Right renal cortex interstitium (tissue), 3 donors: ENCODE measurements at places on chromosomes 6 and 20. TPM values are rescaled to one million over a fixed set of nuclear protein-coding genes. Genes with fewer than 3 reads are reported as not detected.

CDYL gene
- 30.3 TPM for polyA plus RNA-seq

FAM110A gene
- polyA plus RNA-seq, result 9.5 TPM

OARD1 gene
- 64.6 TPM for polyA plus RNA-seq

COL9A3 gene
- polyA plus RNA-seq, result 14.1 TPM

ANKRD66 gene
- not detected for polyA plus RNA-seq

ARFGEF3 gene
- polyA plus RNA-seq, result 6.4 TPM

HRH3 gene
- not detected for polyA plus RNA-seq

ECT2L gene
- 0.28 TPM for polyA plus RNA-seq
